Activated T-cell treated with anti-CD3 and anti-CD28 coated beads for 24 hours (primary cell): ENCODE measurements at places on chromosomes 12 and 14.

DNA sequence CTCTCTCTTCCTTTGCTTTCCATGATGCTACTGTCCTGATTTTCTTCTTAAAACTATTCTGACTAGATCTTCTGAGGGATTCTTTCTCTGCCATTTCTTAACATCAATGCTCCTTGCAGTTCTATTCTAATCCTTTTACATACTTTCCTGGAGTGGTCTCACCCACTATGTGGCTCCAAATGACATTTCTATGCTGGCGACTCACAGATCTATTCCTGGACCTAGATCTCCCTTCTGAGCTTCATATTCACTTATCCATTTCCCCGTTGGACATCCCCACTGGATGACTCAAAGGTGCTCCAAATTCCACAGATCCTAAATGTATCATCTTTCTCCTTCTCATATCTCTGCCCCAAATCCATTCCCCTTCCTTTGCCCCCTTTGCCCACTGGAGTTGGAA is 4.1 kb downstream of the TEP1 start:
- DNase-seq, result no peak

DNA sequence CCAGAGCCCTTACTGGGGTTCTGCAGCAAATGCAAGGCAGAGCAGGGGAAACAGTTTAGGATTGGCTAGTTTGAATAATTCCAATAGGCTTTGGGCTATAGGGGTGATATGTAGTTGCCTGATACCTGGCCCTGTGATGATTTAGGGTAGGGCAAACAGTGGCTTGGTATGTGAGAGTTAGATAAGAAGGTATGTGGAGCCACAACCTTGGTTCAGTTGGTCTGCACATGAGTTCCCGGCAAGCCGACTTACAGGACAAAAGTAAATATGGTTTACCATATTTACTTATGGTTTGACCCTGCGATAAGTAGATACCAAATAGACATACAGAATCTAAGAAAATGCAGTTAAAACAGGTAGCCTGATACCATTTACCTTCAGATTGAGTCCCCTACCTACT is 8.3 kb upstream of the CAPRIN2 start:
- DNase-seq, result no peak

DNA sequence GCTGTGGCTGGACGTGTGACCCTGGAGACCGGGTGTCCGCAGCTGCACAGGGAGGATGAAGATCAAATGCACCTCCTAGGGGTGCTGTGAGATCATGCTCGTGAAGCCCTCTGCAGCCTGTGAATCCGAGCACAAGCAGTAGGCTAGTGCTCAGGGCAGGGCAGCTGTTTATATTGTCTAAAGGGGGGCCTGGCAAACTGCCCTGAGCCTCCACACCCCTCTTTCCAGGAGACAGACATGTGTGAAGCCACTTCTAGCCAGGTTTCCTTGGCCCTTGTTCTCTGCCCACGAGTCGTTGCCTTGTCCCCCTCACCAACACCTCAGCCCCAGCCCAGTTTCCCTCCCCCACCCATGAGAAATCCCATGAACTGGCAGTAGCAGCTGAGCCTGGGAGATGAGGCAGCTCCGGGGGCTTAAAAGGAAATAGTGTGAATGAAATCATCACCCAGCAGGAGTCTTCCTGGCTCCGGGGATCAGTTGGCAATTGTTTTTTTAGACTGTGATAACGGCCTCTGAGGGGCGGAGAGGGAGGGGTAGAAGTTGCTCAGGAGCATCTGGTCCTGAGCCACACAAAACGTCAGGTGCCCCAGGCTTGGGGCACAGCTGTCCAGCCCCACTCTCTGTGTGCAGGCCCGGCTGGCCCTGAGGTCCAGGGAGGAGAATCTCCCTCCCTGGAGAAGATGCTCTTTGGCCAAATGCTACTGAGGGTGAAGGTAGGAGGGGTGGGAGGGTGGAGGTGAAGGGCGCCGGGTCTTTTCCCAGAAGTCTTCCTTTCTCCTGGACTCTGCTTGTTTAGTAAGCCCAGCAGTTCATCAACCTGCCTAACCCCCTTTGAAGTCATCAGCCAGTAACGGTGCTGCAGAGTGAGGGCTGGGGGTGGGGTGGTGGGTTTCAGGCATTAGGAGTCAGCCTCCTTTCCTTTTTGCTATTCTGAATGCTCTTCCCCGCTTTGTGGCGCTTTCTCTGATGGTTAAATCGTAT is 4.0 kb downstream of the FGF6 start:
- DNase-seq, result no peak

DNA sequence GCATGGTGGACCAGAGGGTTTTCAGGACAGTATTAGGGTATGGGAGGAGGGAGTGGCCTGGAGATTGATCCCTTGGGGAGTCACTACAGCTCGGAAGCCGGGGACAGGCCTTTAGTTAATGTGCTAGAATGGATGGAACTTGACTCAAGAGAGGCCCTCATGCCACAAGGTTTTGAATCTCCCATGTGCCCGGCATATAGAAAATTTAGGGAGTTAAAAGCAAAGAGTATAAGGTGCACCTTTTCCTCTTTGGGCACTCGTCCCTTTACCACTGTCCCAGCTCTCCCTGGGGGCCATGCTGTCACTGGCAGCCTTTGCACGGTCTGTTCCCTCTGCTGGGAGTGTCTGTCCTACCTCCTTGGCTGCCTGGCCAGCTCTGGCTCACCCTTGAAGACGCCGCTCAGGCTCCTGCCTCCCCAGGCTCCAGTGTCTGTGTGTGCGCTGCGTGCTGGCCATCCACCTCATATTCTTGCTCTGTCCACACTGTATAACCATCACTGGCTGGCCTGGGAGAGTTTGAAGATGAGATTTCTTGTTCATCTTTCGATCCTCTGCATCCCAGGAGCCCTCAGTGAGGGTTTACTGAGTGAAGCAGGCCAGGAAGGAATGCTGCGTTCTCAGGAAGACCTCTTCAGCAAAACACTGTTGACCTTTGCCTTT is 161.3 kb downstream of the ZFP36L1 start:
- DNase-seq, result no peak

- DNase-seq, result no peak
These were observed 23.5 kb upstream of the GPRC5D start for GRCh38 chr12:12975322-12976077.
